Stimulated activated CD4-positive, alpha-beta T cell treated with anti-CD3 and anti-CD28 coated beads, Interleukin-15, amount 100 ng/mL, for 1 hour (primary cell): ENCODE measurements at places on chromosomes 6 and 20.

DNA sequence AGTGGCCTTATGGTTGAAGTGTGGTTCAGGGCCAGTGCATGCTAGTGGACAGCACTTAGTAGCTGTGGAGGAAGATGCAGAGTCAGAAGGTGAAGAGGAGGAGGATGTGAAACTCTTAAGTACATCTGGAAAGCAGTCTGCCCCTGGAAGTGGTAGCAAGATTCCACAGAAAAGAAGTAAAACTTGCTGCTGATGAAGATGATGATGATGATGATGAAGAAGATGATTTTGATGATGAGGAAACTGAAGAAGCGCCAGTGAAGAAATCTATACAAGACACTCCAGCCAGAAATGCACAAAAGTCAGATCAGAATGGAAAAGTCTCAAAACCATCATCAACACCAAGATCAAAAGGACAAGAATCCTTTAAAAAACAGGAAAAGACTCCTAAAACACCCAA lies 28.9 kb downstream of the MDFI start:
- DNase-seq = no peak

GRCh38 chr6:13272131-13273046 lies 55.9 kb downstream of the TBC1D7 start:
- DNase-seq = no peak

DNA sequence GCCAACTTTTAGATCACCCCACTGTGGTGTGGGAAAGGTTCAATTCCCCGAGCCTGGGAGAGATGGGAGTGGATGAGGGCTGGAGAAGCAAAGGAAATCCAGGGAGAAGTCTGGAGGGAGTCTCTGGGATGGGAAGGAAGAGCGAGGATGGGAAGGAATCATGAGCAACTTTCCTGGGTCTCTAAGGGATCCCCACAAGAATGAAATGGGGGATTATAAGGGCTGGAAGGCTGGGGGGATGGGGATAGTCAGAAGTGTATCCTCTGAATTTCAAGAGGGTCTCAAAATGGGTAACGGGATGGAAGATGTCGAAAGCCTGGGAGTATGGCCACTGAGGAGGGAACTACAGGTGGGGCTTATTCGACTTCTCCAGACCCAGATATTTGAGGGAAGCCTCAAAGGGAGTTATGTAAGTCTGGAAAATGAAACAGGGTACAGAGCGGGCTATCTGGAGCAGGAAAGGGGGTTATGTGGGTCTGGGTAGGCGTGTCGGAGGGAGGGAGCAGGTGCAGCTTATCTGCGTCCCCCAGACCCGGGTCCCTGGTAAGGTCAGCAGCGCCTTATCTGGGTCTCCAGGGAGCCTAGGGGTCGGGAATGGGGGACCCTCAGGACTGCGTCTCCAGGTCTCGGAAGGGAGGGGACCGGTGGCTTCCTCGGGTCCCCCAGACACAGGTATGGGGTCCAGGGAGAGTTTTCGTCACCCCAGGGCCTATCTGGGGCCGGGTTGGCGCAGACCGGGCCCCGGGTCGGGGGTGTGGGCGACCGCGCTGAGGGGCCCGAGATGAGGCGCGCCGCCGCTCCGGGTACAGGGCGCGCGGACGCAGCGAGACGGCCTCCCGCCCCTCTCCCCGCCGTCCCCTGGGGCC lies 550 bp downstream of the PLAGL2 start:
- DNase-seq = no peak

GRCh38 chr6:161033667-161034066 lies 42.1 kb downstream of the MAP3K4 start:
- no peak for DNase-seq
